ENCODE measurements at places on chromosomes 2 and 18.

GRCh38 chr2:215812966-215813365 lies 200.4 kb downstream of the MREG start:
- DNase-seq: no peak

- no peak for DNase-seq
Measured at GRCh38 chr2:176969642-176970359, 242.8 kb upstream of the HNRNPA3 start.

DNA sequence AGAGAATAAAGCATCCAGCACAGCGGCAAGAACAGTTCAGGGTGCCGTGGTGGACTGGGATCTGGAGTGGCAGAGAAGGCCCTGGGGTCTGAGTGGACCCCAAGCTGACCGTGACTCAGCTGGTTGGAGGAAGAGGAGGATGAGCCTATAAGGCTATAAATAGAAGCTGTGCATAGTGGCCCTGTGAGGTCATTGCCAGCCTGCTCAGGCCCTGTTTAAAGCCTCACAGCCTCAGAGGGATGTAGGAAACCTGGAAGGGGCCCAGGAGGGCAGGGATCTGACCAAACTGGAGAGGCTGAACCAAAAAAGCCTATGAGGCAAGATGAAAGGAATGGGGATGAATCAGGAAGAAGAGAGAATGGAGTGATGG lies 11.3 kb upstream of the DES start:
- no peak for DNase-seq

DNA sequence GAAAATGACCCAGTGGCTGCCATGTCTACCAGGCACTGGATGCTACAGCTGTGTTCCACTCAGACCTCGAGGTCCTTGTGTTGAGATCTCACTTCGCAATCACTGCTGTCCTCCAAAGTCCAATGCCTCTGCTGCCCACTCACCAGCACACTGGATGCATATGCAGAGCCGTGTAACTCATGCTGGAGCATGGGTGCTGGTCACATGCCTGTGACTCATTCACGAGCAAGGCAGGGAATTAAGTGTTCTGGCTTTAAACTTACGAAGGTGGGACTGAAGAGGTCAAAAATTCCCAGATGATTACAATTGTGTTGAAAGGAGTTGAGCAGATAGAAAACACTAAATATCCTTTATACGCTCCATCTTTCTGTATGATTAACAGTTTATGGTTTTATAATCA lies 417.5 kb downstream of the NUP35 start:
- DNase-seq: no peak

GRCh38 chr2:113992090-113992489 lies 102.2 kb downstream of the ACTR3 start:
- DNase-seq: no peak

- DNase-seq: no peak
Measured at GRCh38 chr2:48144777-48145176, 238.5 kb upstream of the FBXO11 start.

DNA sequence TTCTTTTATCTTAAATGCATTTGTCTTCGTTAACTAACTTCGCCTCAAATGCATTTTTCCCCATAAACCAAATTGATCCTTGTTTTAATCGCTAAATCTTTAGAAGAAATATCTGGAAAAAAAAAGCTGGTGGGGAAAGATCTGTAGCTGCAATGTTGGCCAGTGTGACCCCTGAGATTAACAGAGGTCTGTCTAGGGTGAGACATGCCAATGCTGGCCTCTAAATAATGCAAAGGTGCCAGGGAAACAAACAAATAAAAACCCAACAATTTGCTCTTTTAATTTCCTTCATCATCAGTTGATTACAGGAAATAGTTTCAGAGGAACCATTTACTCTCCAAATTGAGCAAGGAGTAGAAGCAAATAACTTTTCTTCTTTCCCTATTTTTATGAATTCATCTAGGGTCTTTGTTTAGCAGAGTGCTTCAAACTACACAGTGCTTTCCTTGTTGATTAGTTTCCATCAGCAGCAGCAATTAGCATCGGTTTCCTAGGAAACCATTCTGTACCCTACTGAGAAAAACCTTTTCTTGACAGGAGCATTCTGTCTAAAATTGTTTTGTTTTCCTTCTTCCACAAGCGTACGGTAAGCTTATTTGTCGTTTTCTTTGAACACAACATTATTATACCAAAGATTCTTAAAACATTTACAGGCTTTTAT lies 100.5 kb upstream of the UNC80 start:
- peak; percentile 75 for DNase-seq
